ENCODE measurements at places on chromosomes 1 and 21. TPM values are rescaled to one million over a fixed set of nuclear protein-coding genes. Genes with fewer than 3 reads are reported as not detected.
A peak's percentile ranks its signal among the peaks of the same experiment; 100 is the strongest.

DNA sequence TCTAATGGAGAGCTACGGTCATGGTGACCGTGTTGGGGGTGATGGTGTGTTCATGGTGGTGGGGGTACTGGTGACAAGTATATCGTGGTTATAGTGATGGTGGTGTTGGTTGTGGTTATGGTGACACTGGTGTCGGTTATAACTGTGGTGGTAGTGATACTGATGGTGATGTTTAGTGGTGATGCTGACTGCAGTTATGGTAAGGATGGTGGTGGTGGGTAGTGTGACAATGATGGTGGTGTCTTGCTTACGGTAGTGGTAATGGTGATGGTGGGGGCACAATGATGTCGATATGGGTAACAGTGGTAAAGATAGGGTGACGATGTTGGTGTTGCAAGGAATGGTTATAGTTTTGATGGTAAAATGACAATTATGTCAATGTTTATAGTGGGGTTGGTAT, 98.9 kb upstream of the SLC2A1 start:
- DNase-seq = no peak

DNA sequence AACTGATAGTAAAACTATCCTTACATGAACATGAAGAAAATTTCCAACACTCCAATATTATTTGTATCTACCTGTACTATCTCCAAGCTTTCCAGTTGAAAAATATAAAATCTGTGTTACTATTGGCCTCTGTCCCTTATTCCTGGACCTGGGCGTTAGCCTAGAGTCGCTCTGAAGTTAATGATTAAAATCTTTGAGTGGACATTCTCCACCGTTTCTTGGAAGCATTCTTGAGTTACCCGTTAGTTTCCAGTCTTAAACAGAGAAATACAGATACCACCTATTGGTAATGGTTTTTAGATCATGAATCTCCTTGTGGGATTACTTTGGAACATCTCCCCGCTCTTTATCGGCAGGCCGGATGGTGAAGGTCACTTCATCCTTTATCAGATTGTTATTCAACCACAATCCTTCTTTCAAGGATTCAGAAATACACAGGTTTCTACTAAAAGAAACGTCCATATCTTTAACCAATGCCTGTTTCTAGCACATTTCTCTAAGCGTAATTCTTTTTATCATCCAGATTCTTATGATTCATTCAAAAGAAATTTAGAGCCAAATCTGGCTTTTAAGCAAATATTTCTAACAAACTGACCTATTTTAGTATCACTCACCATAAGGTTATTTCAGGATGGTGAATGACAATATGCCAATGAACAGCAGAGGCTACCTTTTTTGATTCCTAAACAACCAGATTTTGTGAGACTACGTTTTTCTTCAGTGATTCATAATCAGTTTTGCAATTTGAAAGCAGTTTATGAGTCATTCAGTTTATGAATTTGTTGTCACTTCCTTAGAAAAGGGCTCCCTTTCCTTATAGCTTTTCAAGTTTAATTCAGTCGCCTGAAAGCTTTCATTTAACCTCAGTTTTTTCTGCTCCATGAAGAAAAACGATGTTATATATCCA, 70.2 kb upstream of the ERRFI1 start:
- DNase-seq = no peak

- DNase-seq = no peak
Observed at GRCh38 chr1:29136391-29136915, 12.8 kb upstream of the TMEM200B start.

- DNase-seq = no peak
Observed at GRCh38 chr21:41769521-41769920, 2.7 kb upstream of the RIPK4 start.

DNA sequence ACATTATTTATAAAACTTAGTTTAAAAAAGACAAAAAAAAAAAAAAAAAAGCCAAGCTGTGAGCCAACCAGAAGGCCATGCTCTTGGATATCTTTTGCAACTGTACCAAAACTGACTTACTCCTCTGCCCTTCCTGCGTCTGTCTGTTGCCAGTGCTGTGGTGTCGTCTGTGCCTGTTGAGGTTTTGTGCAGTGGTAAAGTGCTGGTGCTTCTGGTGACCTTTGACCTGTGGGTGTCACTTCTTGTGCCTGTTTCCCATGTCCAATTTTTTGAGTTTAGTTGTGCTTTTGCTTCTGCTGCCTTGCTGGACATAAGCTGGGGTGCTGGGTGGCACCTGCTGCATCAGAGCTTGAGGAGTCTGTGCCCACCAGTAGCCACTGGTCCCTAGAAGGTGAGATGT, 41.4 kb downstream of the RNF187 start:
- DNase-seq = no peak

- no peak for DNase-seq
Observed at GRCh38 chr1:187032316-187032981, 203.7 kb downstream of the PLA2G4A start.

GRCh38 chr21:42974832-42975820, 764 bp downstream of the PKNOX1 start:
- peak; percentile 40 for DNase-seq

- no peak for DNase-seq
Observed at GRCh38 chr1:50123071-50123470, 14.4 kb downstream of the ELAVL4 start.

GRCh38 chr1:159990005-159990404, 36.0 kb upstream of the SLAMF9 start:
- no peak for DNase-seq

DNA sequence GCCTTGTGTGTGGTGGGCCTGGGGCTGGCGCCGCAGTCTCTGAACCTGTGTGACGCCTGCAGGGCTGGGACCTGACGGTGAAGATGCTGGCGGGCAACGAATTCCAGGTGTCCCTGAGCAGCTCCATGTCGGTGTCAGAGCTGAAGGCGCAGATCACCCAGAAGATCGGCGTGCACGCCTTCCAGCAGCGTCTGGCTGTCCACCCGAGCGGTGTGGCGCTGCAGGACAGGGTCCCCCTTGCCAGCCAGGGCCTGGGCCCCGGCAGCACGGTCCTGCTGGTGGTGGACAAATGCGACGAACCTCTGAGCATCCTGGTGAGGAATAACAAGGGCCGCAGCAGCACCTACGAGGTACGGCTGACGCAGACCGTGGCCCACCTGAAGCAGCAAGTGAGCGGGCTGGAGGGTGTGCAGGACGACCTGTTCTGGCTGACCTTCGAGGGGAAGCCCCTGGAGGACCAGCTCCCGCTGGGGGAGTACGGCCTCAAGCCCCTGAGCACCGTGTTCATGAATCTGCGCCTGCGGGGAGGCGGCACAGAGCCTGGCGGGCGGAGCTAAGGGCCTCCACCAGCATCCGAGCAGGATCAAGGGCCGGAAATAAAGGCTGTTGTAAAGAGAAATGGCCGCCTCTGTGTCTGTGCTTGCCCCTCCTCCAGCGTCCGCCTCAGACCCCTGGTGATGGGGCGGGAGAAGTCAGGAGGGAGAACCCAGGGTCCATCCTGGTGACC, 788 bp downstream of the ISG15 start:
- no peak for DNase-seq

DNA sequence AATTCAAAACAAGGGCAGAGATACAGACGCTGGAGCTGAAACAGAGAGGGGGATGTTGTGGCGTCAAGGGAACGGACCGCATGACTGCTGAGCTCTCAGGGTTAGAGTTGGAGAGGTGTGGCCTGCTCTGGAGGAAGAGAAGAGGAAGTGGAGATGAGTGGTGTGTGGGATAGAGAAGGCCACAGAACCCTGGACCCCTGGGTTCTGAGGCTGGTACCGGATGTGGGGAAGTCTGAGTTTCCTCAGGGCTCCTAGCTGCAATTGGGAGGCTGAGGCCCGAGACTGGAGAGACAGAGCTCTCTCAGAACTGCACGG, 1.8 kb downstream of the BCAN start:
- DNase-seq = peak; percentile 46

DNA sequence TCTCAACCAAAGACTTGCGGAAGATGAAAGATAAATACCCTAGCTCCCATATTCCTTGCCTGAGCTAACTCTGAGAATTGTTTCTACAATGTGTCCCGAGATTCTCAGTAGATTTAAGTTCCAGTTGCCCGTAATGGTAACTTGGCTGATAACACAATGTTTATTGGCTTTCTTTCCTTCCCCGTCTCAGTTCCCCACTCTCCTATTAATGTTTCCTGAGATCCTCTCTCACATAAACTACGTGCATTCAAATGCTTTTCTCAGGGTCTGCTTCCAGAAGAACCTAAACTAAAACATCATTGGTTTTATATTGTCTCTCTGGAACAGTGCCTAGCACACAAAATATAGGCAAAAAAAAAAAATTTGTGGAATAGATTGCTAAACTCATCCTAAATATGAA, 794.2 kb upstream of the ADGRL2 start:
- no peak for DNase-seq

GRCh38 chr1:207495801-207496792, at the start of gene CR1:
Gene CR1 (plus strand): TSS chr1:207496157. CDS start chr1:207496268, 111 bp downstream.
- DNase-seq = peak; percentile 19

DNA sequence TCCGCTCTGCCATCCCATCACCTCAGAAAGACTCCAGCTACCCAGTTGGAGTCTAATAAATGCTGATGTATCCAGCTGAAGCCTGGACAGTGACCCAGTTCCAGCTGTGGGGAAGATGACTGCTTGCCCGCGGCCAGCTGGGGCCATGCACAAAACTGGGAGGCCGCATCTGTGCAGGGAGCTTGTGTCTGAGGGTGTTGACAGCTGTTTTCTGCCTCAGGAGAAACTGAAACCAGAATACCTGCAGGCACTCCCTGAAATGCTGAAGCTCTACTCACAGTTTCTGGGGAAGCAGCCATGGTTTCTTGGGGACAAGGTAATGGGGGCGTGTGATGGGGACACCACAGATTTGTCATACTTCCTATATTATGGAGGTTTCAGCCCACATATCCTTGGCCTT, 3.2 kb downstream of the GSTM2 start:
- DNase-seq = no peak

DNA sequence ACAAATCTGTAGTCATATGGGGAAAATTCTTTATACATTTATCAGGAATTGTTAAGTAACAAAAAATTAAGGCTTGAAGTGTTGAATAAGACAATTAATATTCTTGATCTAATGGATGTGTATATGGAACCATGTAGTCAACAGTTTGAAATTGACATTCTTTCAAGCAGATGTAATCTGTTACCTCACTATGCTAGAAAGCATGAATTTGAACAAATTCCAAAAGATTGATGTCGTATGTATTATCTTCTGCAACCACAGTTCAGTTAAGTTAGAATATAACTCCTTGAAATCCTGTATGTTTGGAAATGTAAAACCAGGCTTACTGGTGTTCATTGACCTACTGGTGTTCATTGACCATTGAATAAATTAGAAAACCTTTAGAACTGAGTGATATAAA, 16.1 kb downstream of the CCDC18 start:
- DNase-seq = no peak

- no peak for DNase-seq
Observed at GRCh38 chr1:110262846-110263631, 52.9 kb downstream of the KCNC4 start.

- no peak for DNase-seq
Observed at GRCh38 chr21:25742900-25743299, 8.1 kb downstream of the GABPA start.

GRCh38 chr1:209590405-209590804, 6.9 kb downstream of the CAMK1G start:
- no peak for DNase-seq

DNA sequence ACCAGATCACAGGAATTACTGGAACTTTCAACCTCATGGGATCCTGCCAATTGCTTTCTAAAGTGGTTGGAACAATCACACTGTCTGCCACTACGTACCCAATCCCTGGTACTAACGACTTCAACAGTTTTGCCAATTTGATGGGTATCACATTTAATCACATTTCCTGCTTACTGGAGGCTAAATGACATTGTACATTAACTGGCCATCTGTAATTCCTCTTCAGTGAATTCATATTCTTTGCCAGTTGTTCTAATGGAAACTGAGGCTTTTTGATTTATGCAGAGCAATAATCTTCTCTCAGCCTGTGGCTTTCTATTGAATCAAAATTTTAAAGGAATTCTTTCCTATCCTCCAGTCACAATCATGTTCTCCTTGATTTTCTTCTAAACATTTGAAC, 38.2 kb downstream of the LGALS8 start:
- no peak for DNase-seq

DNA sequence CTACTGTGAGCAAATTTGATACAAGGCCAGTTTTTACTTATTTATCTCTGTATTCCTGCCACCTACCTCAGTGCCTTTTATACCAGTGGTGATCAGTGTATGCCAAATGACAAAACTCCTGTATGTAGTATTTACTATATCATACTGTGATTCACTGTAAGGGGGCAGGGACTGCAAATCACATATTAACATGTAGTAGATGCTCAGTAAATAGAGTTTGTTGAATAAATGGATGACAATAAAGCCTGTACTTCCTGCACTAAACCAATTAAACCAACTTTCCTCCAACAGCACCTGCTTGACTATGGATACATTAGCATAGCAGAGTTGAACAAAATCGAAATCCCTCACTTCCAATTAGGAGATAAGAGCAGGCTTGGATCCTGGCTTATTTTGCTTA, 73.3 kb upstream of the C1orf87 start:
- no peak for DNase-seq

DNA sequence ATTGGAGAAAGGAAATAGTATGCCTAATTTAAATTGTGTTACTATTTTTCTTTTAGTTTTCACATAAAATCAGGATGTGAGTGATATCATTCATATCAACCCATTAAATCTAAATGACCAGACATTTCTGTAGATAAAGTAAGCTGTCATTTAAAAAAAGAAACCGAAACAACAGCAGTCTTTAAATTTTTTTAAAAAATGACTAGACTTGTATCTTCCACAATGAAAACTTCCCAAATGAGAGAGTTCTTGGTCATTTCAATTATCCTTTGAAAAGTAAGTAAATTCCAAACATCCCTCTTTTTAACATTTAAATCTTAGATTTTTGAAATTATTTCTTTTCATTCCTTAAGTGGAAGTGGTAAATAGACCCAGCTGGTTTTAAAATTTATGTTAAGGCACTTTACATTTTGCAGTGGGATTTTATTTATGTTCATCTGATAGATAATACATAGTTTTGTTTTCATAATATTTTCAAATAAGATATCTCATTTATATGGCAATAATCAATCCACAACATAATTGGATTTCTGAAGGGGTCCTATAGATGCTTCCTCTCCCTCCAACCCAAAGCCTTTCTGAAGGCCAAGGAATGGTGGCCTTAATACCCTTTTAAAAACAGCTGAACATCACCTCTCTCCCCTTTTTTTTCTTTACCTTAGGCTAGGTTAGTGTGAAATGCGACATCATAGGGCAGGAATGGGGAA, 3.1 kb downstream of the FOXD3 start:
- no peak for DNase-seq

GRCh38 chr1:214002472-214002871, 14.7 kb downstream of the PROX1 start:
- no peak for DNase-seq

IQGAP3 gene
- total RNA-seq = 16.1 TPM

RIPPLY3 gene
- not detected for total RNA-seq

SLC5A3 gene
- total RNA-seq = 41.2 TPM

SPATA46 gene
- total RNA-seq = not detected

GJA9 gene
- not detected for total RNA-seq

GPR52 gene
- 1.6 TPM for total RNA-seq

CHRNB2 gene
- total RNA-seq = not detected

NGF gene
- total RNA-seq = not detected

GPR25 gene
- total RNA-seq = not detected

TNN gene
- total RNA-seq = not detected

RASSF5 gene
- total RNA-seq = 182 TPM

NUDT4B gene
- 0.68 TPM for total RNA-seq

All from activated T-helper 2 cell treated with anti-CD3 and anti-CD28 coated beads, Interferon-gamma antibody, Interleukin-2, Interleukin-4, amounts not matched to agents 10 μg/mL and 5 μg/mL and 100 μg/mL, durations not matched to agents 14 hours and 24 hours and 36 hours (primary cell).